NB4 (cell line): ENCODE measurements at places on chromosomes 4 and X.

DNA sequence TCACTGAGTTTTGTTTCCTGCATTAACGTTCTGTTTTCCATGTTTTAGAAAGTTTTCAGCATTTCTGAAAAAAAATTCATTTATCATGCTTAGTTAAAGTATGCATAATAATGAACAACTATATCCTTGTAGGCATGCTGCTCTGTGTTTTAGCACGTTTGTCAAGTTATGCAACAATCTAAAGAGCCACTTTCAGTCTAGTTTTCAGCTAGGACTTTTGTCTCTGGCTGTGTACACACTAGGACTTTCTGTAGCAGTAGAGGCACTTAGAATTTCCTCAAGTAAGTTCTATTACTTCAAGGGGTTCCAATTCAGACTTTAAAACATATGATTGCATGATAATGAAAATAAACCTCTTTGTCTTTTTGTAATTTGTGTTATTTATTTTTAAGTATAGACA is 12.4 kb downstream of the DCAF8L1 start:
- no peak for DNase-seq

DNA sequence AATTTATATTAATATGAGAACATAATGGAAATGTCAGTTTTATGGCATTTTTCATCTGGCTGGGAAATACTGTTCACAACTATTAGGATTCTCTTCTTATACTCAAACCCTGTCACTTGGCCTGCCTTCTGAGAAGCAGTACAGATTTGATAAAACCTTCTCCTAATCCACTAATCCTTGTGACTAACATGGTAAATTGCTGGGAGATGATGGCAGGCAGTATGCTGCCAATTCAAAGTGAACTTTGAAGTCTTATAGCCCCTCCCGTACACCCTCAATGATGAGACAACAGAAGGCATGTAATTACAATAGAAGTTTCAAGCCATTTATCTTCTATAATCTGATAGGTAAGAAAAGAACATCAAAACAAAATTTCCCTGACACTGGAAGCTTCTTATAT is 36.9 kb downstream of the PAQR3 start:
- no peak for DNase-seq

- DNase-seq, result no peak
Measured at GRCh38 chr4:84484236-84484635, 14.9 kb downstream of the NKX6-1 start.

- no peak for DNase-seq
Measured at GRCh38 chr4:32633421-32633820, 1913.3 kb downstream of the PCDH7 start.

GRCh38 chrX:21968333-21968732 is 27.8 kb downstream of the SMS start:
- DNase-seq, result no peak

GRCh38 chr4:39655211-39655610 is 16.5 kb upstream of the SMIM14 start:
- DNase-seq, result no peak
